ENCODE measurements at places on chromosomes 6 and 20.

GRCh38 chr6:5457983-5458683 lies 196.8 kb downstream of the FARS2 start:
- no peak for DNase-seq

DNA sequence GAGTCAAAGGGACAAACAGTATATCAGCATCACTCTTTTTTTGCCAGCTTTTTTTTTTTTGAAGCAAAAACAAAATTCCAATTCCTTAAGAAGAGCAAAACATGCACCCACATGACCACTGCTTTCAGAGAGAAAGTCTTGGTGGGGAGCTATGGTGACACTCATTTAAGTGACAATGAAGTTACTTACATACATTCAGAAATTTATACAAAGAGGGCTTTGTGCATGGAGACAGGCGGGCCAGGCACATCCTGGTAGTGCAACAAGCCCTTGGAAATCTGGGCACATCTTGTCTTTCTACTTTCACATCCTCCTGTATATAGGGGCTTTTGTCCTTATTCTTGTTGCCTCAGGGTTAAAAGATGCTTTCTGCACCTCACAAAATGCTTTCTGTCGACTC lies 55.9 kb downstream of the IL22RA2 start:
- no peak for DNase-seq

DNA sequence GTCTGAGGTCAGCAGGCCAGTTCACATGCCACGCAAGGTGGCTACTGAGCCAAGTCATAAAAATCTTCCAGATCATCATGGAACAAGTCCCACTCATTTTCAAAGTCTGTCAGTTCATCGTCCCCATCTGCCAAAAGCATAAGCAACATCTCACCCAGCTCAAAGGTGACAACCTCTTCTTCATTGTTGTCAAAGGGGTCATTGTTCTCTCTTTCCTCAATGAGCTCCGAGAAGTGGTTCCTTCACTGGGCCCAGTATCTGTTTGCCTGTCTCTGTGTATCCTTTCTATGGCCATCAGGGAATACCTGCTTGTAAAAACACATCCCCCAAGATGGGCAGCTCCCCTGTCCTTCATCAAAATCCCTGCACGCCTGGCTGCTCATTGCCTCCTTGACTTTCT lies 49.5 kb downstream of the ZNF334 start:
- DNase-seq = no peak

- no peak for DNase-seq
Observed at GRCh38 chr6:84273048-84273809, 45.8 kb upstream of the CEP162 start.

DNA sequence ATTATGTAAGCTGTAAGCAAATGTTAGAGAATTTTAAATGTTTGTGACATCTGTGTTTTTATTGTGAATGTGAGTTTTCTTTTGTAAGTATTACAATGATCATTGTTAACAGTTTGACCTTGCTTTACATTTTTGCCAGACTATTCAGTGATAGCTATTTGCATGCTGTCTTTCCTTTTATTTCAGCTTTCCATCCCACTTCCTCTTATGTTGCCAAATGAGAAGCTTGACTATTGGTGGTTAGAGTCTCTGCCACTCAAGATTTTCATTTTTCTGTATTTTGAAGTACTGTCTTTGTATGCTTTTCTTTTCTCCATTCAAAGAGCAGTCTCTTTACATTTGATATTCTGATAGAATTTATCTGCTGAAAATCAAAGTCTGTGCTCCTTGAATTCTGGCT lies 104.1 kb downstream of the PRIM2 start:
- no peak for DNase-seq

DNA sequence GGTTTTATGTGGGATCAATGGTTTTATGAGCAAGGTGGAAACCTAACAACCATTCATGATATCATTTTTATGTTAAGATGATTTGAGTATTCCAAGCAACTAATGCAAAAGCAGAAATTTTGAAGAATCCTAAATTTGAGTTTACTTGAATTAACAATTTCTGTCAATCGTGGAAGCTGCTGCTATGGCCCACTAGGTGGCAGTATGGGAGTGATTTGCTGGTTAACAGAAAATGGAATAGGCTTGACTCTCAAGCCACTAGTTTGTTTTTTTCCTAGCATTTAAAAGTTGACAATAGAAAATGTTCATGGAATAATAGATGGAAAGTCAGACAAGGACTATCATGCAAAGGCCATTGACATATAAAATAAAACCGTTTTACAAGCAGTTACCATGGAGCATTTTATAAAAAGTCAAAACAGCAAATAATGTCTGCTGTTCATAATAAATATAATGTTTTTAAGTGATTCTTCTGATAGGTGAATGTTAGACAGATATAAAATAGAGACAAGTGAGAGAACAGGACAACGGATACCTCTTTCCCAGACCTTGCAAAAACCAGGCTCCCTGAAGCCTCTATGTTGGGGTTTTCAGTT lies 43.0 kb upstream of the TMEM200A start:
- peak; percentile 45 for DNase-seq

DNA sequence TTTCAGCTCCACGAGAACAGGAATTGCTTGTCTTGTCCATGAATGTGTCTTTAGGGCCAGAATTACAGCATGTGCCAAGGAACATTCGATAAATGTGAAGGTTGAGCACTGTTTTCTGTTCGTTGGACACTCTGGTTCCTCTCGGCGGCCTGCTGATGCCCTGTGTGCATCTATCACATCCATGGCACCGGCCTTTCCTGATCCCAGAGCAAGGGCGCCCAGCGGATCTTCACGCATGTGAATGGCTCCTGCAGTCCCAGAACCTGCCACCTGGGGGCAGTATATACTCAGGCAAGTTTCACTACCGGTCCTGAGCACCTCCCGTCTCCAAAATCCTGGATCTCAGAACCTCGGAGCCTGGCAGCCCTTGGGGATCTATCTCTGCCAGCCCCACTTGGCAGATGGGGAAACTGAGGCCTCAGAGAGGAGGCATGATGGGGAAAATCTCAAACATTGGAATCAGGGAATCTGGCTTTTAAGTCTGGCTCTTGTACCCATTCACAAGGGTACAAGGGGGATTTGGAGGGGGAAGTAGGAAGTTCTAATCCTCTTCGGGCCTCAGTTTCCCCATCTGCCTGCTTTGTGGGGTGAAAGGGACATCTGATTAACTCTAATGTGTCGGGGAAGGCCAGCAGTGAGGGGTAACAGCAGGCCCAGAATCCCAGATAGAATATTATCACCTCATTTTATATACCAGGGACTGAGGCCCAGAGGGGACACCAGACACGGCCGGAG lies 4.3 kb upstream of the CEBPB start:
- peak; percentile 87 for DNase-seq

GRCh38 chr6:77620278-77620882 lies 32.5 kb upstream of the MEI4 start:
- peak; percentile 3 for DNase-seq

DNA sequence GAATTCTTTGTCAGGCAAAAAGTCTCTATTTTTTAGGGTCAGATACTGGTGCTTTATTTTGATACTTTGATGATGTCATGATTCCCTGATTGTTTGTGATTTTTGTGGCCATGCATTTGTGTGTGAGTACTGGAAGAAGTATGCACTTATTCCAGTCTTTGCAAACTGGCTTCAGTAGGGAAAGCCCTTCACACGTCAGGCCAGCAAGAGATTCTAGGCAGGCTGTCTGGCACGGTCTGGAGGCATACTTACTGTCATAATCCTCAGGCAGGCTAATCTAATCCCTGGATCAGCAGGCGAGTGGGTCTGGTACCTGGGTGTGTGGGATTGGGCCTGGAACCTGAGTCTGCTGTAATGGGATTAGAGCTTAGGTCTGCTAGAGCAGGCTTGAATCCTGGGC lies 391.8 kb upstream of the MMS22L start:
- DNase-seq = no peak

- DNase-seq = no peak
Observed at GRCh38 chr20:57707849-57708693, 1.7 kb downstream of the PMEPA1 start.

GRCh38 chr20:25065625-25066338 lies 7.8 kb upstream of the ACSS1 start:
- DNase-seq = peak; percentile 57

DNA sequence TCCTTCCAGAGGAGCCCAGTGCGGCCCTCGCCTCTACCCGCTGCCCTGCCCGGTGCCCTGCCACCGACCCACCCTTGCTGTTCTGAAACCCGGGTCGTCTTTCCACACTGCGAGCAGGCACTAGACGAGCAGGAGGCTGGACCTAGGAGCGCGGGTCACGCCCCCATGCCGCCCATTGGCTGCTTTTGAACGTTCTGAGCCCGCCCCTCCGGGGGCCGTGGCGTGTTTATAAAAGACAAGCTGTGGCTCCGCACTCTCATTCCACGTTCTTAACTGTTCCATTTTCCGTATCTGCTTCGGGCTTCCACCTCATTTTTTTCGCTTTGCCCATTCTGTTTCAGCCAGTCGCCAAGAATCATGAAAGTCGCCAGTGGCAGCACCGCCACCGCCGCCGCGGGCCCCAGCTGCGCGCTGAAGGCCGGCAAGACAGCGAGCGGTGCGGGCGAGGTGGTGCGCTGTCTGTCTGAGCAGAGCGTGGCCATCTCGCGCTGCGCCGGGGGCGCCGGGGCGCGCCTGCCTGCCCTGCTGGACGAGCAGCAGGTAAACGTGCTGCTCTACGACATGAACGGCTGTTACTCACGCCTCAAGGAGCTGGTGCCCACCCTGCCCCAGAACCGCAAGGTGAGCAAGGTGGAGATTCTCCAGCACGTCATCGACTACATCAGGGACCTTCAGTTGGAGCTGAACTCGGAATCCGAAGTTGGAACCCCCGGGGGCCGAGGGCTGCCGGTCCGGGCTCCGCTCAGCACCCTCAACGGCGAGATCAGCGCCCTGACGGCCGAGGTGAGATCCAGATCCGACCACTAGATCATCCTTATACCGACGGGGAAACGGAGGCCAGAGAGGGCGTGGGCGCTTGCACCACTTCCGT lies at the start of gene ID1:
Gene ID1, plus strand, starts transcription at position 259 of the 871 bp plus-strand sequence. Its CDS starts 99 bp downstream, at position 358.
- DNase-seq = peak; percentile 96

DNA sequence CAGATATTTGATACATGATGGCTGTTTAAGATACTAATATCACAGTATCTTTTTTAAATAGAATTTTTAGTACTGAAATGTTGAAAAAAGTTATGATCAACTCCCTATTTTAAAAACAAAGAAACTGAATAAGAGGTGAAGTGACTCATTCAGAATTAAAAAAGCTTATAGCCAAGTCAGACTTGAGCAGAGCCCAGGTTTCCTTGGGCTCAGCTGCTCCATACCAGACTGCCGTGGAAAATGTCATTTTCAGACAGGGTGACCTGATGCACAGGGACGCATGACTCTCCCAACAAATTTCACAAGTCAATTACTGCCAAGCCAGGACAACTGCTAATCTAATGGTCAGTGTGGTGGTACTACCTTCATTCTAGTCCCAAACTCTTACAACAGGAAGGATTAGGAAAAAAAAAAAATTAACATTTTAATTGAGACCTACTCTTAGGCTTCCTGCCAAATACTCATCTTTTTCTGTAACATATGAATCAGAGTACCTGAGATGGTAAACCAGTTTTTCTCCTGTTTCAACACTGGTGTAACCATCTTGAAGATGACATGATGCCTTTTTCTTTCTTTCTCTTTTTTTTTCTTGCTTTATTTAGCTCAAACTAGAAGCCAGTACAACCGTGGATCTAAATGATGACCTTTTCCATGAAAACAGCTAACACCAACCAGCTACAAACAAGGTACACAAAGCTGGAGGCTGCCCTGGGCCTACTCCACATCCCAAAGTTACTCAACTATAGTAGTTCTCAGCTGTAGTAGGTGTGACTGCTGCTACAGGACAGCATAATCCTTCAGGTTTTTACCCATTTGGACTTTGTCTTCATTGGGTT lies 30.5 kb downstream of the SLC22A23 start:
- no peak for DNase-seq

DNA sequence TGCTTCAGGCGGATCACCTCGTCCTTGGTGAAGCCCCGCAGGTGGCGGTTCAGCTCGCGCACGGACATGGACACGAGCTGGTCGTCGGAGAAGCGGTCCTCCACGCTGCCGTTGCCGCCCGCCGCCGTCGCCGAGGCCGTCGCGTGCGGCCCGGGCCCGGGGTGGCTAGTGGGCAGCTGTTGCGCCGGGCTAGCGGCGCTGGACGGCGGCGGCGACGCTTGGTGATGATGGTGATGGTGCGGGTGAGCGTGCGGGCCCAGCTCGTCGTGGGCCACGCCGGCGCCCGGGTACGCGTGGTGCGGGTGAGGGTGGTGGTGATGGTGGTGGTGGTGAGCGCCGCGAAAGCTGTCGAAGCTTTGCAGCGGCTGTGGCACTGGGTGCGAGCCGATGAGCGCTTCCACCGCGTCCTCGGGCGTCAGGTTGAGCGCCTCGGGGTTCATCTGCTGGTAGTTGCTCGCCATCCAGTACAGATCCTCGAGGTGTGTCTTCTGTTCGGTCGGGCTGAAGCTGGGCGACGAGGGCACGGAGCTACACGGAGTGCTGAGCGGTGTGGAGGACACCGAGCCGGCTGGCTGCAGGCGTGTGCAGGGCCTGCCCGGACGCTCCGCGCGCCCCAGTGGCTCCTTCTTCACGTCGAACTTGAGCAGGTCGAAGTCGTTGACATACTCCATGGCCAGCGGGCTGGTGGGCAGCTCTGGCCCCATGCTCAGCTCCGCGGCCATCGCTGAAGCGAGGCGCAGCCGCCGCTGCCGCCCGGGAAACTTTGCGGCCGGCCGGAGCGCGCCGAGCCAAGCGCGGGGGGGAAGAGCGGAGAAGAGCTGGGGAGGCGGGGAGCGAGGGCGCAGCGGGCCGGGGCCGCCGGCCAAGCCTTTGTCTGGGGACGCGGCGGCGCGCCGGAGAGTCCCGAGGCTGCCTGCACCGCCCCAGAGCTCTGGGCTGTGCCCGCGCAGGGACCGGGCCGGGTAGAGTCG lies 622 bp downstream of the MAFB start:
- DNase-seq = no peak

DNA sequence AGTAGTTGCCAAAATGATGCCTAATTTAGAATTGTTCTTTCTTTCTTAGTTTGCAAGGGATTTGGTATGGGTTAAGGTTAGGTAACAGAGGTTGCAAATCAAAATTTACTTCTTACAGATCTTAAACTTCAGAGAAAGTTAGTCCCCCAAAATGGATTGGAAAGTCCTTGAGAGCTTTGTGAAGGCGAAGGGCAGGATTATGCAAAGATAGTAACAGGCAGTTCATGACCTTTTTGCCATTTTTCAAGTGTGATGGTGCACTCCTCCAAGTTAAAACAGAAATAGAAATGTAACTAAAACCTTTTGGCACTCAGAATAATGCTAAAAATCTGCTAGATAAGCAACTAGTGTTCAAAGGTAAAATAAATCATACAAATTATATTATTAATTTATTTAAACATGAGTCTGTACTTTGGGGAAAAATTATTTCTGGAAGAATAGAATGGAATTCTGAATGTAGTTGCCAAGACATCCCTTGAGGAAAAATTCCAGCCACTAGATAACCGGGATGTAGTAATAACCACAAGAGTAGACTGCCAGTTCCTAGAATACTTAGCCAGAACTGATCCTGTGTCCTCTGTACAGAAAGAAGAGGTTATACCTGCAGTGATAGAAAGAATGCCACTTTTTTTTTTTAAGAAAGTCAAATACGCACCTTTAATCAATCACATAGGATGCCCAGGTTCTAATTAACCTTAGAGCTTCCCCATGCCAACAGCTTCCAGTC lies 31.8 kb upstream of the DAAM2 start:
- DNase-seq = no peak

DNA sequence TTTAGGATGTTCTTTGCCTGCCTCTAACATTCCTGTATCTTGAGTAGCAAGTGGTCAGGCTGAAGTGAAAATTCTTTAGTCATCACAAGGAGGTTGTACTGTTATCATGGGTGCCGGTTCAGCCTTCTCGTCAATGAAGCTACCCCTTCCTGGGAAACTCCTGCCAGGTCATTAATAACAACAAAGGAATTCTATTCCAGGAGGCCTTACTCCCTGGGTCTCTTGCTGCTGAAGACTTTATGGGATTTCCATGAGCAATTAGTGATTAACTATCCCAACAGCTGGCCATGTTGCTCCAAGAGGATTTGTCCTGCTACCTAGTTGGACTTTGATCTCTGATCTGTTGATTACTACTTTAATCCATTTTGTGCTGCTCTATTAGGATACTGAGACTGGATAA lies 62.7 kb upstream of the ELOVL5 start:
- DNase-seq = no peak
